Fibroblast of the conjunctiva (primary cell): ENCODE measurements at places on chromosomes 12 and 14.

- DNase-seq: no peak
Measured at GRCh38 chr12:127245437-127245836, 1021.5 kb upstream of the TMEM132C start.

DNA sequence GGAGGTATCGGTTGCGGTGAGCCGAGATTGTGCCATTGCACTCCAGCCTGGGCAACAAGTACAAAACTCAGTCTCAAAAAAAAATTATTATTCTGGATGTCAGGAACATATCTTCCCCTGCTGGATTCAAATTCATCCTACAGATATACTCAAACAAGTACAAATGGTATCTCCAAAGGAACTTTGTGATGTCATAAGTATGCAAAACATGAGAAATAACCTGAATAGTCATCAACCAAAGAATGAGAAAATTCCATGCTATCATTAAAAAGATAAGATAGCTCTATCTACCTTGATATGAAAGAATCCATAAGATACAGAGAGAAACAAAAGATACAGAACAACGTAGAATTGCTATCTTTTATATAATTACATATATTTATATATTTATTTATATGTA lies 67.7 kb downstream of the EEA1 start:
- DNase-seq: no peak

DNA sequence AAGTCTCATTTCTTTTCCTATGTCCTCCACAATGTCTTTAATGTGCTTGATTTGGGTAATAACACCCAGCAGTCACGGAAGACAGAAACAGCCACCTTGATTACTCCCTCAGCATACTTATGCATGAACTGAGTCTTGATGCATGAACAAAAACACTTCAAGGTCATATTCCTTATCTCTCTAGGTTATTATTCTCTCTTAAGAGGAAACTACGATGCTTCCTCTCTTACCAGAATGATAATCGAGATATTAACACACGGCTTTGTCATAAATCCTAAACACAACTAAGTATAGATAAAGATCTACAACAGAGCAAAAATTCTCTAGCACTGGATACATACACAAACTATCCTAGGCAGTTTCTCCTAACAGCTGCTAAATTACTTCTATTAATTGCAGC lies 583.5 kb upstream of the ATP2B1 start:
- no peak for DNase-seq

GRCh38 chr12:121241156-121241970 lies 31.4 kb downstream of the P2RX4 start:
- DNase-seq: no peak

- DNase-seq: no peak
Measured at GRCh38 chr12:121751034-121751433, 38.5 kb downstream of the TMEM120B start.

GRCh38 chr12:120685522-120685921 lies 1.4 kb upstream of the MLEC start:
- no peak for DNase-seq

- no peak for DNase-seq
Measured at GRCh38 chr12:46825591-46826414, at the start of gene SLC38A4. Gene SLC38A4, minus strand, starts transcription at chr12:46825997. Its CDS starts 32,926 bp downstream, at chr12:46793071.

DNA sequence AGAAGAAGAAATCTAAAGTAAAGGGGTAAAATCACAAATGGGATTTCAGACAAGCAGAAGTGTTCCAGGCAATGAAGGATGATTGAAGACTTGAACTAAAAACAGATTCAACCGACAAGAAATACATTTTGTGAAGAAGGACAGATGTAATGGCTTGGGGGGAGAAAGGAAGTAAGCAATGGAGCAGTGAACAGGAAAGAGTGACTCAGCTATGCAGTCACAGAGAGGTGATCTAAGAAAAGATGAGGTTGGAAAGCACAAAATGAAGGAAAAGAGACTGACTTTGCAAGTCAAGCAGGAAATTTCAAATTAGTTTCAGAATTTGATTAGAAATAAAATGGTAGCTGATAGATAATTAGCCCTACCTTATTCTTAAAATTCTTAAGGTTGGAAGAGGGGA lies 66.5 kb downstream of the PUS7L start:
- peak; percentile 1 for DNase-seq

DNA sequence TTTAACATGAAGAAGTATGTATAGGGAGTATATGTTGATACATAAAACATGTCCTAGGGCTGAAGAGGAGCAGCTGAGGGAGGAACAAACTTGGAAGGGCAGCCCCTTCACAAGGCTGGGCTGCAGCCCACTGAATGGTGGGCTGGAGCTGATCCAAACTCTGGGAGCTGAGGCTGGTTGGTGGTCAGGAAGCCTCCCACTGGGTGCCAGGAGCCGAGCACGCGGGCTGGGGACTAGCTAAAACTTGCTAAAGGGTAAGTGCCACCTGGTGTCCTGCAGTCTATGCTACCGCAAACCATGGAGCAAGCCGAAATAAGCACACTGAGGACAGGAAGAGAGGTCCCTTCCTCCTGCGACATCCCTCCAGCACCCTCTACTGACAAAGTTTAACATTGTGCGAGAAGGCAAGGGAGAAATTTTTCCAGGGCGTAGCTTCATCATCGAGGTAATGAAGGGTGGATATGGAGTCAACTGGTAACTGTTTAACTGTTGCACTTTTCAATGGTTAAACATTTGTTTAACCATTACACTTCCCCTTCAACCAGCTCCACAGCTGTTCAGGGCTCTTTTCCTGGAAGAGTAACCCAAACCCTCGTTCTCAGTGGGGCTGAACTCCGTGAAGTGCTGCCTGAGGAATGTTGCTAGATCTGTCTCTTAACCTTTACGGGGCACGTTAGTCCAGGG lies 42.2 kb downstream of the EGLN3 start:
- DNase-seq: no peak

DNA sequence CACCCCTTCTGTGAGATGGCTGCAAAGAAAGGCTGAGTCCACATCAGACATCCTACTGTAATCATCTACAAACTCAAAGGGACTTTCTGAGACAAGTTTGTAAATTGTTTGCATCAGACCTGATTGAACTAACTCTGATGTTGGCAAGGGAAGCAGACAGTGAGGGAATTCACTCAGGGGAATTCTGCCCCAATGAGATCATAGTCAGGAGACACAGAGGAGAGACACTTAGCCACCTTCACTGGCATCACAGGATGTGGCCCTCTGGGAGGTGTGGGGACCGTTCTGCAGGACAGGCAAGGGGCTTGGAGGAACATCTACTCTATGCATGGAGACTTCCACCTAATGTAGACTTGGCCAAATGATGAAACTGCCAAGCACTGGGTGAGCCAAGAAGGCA lies 70.7 kb upstream of the DDX11 start:
- no peak for DNase-seq

- DNase-seq: no peak
Measured at GRCh38 chr12:53714004-53714403, 13.2 kb downstream of the CALCOCO1 start.

GRCh38 chr12:132102297-132102696 lies 41.8 kb downstream of the DDX51 start:
- DNase-seq: no peak

DNA sequence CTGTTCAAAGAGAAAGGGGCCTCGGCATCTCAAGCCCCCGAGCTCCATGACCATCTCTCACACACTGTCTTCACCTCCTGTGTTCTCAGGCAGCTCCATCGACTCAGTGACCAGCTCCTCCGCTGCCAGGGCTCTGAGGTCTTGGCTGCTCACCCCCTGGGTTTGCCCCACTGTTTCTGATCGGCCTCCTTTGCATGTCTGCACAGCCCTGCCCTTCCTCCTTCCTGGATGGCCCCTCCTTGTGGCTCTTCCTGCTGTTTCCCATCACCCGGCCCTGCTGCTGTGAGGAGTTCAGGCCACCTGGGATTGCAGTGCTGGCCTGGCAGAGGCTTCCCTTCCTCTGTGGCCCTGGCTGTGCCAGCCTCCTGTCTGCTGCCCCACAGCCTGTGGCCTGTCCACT lies 38.1 kb upstream of the PIWIL1 start:
- DNase-seq: no peak

DNA sequence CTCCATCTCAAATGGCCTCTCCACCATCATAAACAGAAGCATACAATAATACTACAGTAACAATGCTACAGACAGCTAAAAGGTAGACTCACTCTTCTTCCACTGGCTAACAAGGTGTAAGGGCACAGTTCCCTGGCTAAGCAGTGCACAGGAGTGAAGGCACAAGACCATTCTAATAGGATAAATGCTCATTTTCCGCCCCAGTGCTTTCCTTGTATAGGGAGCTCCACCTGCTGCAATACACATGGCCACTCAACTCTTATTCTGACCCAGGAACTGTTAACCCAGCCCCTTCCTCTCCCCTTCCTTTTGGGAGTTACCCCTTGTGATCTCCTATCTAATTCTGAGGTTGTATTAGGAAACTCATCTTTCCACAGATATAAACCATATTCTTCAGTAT lies 124.6 kb downstream of the KCNK10 start:
- DNase-seq: no peak

DNA sequence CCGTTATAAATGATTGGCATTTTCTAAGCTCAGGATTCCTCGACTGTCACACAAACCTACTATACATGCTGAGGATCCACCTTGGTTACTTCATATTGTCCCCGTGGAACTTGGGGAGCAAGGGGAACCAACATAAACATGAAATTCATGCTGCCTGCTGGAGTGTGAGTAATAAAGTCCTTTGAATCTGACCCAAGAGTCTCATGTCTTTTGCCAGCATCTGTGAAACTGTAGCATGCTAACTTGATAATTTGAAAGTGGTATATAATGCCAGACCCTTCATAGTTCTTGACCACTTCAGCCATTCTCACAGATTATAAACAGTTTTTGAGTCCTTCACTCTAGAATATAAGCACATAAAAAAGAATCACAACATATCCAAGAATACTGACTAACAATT lies 17.1 kb downstream of the SLC35F4 start:
- DNase-seq: no peak

DNA sequence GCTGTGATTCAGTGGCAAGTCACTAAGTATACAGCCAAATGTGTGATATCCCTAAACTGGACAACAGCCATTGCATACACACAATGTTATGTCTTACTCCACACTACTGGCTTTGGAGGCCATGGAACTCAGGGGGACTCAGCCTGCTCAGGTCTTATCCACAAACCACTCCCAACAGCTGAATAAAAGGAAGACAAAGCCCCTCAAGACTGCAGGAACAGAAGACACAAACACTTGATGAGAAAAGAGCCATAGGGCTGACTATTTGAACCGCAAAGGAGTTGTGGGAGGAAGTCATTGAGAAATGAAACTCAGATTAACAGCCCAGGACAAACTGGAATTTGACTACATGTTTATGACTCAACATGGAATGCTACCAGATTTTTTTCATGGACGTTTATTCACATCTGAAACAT lies 40.9 kb downstream of the PTGER2 start:
- peak; percentile 69 for DNase-seq

GRCh38 chr12:119988472-119989360 lies at the start of gene BICDL1:
Gene BICDL1, plus strand, starts transcription at chr12:119989236. Its CDS starts 633 bp downstream, at chr12:119989869.
- DNase-seq: peak; percentile 13

- DNase-seq: no peak
Measured at GRCh38 chr12:63298386-63298930, 147.5 kb upstream of the AVPR1A start.

DNA sequence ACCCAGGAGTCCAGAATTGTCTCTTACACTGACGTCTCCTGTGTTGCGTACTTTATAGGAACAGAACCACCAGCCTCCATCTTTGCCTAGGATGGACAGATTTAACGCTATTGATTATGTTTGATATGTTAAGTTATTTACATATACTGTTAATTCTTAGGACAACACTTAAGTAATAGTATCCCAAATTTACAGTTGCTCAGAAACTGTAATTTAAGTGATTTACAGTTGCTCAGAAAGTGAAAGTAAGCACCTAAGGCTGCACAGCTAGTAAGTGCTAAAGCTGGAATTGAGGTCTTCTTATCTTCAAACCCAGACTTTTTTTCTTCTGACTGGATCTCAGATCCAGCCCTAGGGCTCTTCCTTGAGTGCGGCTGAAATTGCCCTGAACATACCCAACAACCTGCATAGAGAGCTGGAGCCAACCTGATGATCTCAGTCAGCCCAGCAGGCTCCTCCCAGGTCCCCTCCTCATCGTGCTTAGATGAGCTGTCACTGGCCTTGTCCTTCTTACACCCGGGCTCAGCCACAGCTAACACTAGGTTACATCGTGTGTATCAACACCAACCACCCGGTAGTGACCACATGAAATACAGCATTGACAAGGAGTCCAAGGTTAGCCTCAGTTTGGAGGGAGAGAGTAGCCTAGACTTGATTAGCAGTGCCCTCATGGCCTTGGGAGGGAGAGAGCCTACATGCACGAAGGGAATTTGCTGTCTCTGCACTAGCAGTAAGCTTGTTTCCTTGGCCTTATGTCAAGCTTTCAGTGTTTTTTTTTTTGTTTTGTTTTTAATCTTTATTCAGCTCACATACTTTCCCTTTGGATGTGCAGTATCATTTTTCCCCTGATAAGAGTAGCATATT lies 111.1 kb upstream of the ARHGAP5 start:
- DNase-seq: no peak

DNA sequence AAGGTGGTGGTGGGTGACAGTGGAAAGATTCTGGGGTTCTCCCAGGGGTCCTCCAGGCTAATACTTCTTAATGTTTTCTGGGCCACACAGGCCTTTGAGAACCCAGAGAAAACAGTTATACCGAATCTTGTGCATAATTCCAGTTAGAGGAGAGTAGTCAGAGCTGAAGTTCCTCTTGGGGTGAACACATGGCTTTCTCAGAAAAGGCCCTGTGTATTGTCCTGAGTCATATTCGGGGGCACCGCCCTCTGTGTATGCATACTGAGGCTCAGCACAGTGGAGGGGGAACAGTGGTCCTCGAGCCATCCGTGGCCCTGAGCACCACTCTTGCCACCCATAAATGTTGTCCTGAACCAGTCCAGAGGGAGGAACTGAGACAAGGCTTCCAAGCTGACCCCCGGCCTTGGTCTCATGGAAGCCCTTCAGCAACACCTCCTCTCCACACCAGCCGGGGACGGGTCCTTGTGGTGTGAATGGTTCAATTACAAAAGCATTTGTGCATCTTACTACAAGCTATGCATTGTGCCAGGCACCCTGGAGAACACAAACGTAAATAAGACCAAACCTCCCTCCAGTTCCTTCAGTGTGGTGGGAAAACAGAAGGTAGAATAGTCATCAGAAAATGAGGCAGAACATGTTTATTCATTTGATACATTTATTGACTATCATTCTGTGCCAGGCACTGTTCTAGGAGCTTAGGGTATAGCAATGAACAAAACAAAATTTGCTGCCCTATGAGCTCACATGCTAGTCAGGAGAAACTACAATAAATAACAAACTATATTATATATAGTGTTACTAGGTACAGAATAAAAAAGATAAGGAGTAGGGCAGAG lies 9.9 kb downstream of the DHRS2 start:
- DNase-seq: no peak

GRCh38 chr14:94646481-94646880 lies 34.3 kb downstream of the SERPINA3 start:
- peak; percentile 10 for DNase-seq

DNA sequence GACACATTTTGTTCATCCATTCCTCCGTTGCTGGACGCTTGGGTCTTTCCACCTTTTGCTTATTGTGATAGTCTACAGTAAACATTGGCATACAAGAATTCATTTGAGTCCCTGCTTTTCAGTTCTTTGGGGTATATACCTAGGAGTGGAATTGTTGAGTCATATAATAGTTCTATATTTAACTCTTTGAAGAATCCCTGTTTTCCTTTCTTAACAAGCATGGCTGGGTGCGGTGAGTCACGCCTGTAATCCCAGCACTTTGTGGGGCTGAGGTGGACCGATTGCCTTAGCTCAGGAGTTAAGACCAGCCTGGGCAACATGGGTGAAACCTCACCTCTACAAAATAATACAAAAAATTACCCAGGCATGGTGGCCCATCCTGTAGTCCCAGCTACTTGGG lies 75.4 kb downstream of the CCDC92 start:
- DNase-seq: peak; percentile 80
